SHP77 treated with DMSO at 0.1 percent for 48 hours (cell line): ENCODE measurements at places on chromosomes 12 and 14.

GRCh38 chr14:61042220-61042619, 61.2 kb downstream of the SLC38A6 start:
- DNase-seq = no peak

DNA sequence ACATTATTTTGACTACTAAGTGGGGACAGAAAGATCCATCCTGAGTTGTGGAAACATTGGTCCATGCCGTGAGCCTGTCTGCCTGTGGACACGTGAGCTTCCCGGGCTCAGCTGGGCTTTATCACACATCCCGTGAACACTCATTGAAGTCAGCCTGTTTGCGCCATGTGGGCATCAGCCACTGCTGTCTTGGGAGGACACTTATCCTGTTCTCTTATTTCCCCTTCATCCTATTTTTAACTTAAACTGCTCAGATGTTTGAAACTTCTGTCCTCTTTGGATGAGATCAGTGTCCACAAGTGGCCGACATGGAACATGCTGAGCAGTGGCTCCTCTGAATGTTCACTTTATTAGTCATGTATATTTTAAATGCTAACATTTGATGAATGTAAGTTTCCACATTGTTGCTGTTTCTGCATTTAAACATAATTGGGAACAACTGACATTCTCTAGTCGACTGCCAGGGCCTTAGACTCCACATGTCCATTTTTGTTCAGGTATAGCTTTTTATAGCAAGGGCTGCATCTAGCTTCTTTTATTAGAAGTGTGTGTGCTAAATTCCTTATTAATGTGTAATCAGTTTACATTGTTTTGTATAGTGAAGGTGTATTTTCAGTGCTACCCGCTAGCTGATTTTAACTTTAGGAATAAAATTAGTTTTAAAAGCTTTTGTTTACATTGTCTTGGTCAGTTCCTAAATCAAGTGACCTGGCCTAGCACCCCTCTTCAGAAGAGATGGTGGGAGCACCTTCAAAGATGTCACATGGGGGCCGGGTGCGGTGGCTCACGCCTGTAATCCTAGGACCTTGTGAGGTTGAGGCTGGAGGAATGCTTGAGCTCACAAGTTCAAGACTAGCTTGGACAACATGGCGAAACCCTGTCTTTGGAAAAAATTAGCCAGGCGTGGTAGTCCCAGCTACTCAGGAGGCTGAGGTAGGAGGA, 24.0 kb downstream of the RNF34 start:
- DNase-seq = no peak

- DNase-seq = no peak
These were observed 1012.0 kb downstream of the FLRT2 start for GRCh38 chr14:86541972-86542371.

GRCh38 chr12:3571724-3572123, 80.7 kb downstream of the PRMT8 start:
- DNase-seq = no peak

GRCh38 chr12:76277480-76277879, 70.7 kb downstream of the BBS10 start:
- DNase-seq = no peak

DNA sequence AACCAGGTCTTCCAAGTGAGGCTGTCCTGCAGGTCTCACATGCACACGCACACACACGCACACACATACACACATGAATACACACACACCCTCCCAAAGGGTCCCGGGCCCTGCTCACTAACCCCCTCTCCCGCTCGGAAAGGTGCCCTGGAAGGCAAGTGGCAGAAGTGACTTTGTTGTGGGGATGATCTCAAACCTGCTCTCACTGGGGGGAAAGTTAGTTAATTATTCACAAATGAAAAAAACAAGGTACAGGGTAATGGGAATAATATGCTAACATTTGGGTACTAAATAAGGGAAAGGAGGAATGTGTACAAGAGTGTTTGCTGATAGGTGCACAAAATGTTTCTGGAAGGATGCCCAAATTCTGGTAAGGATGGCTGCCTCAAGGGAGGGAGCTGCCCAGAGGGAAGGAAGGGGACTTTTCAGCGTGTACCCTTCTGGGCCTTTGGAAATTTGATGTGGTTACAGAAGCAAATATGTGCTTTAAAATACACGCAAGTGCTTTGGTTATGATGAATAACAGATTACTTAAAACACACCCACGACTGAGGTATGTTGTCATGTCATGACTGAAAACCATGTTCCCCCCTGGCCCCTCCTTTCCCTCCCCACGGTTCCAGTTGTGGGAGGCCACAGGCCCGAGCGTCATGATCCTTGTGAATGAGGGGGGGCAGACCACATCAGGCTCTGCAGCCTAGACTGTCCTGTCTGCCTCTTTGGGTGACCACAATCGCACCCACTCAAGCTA, 43.3 kb upstream of the PLEKHG6 start:
- no peak for DNase-seq

DNA sequence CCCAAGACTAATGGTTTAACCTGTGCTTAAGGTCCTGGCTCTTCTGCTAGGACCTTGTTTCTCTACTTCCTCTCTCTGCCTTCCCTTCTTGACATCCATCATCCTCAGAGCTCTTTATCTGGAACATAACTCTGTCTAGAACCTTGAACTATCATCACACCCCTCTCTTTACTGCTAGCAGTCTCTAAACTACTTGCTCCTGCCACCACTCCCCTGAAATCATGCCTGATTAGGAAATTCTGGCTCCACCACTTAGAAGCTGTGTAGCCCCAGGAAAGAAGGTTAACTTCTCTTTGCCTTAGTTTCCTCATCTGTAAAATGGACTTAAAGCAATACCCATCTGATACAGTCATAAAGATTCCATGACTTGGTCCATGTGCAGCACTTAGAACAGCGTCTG, 9.1 kb downstream of the SLC38A1 start:
- DNase-seq = no peak

- DNase-seq = no peak
These were observed 56.2 kb downstream of the PPHLN1 start for GRCh38 chr12:42382013-42382696.

- DNase-seq = no peak
These were observed 7.4 kb downstream of the SMAGP start for GRCh38 chr12:51262758-51263177.

DNA sequence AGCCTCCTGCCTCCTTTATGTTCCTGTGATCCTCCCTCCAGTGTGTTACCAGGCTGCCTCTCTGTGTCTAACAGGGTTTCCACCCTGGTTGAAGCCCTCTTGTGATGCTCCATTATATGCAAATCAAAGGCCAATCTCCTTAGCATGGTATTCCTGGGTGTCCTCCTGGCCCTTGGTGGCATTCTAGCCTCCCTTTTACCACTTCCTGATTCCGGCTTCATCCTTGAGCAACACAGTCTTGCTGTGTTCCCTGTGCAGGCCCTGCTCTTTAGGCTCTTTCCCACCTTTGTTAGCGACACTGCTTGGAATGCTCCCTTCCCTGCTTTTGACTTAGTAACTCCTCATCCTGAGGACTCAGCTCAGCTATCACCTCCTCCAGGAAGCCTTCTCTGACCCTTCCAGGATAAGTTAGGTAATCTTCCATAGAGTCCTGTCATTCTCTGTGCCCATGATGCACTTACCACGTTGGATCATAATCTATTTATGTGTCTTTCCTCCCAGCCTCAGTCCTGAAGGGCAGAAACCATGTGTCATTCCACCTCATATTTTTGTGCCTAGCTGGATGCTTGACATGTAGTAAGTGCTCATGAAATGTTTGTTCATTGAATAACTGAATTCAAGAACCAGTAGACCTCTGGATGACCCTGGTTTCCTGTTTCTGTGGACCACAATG, 37.3 kb downstream of the PRKCH start:
- no peak for DNase-seq

- no peak for DNase-seq
These were observed 81.9 kb downstream of the NINJ2 start for GRCh38 chr12:581321-581720.

GRCh38 chr12:110555577-110556406, 27.3 kb downstream of the PPTC7 start:
- DNase-seq = no peak

- peak; percentile 76 for DNase-seq
These were observed 163.7 kb upstream of the NOVA1 start for GRCh38 chr14:26761532-26761931.

DNA sequence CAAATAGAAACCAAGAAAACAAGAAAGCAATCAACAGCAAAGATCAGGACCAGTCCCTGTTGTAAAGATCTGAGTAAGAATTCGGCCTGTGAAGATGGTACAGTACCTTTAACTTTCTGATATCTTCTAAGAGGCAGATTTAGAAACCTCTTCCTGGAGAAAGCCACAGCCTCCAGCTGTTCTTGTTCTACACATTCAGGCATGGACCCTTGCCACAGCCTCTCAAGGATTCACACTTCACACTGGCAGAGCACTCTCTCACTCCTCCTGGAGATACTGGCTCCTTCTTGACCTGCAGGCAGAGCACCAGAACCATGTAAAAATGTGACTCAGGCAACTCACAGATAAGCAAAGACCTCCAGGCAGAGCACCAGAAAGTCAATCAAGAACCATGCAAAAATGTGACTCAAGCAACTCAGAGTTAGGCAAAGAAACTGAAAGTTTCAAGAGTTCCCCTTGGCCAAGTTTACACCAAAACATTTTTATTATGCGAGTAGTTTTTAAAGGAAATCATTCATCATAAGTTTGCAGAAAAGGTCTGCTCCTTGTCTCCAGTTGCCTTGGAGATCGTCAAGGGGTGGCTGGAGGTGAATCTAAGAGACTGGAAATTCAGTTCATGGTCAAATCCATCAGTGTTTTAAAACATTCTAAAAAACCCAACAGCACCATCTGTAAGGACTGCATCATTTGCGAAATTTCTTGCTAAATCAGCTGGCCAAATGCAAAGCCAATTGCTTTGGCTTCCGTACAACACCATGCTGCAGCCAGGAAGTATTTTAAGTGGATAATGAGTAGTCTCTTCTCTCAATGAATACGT, 119.3 kb upstream of the MDM1 start:
- no peak for DNase-seq

GRCh38 chr14:90987140-90987539, 73.3 kb downstream of the RPS6KA5 start:
- no peak for DNase-seq

DNA sequence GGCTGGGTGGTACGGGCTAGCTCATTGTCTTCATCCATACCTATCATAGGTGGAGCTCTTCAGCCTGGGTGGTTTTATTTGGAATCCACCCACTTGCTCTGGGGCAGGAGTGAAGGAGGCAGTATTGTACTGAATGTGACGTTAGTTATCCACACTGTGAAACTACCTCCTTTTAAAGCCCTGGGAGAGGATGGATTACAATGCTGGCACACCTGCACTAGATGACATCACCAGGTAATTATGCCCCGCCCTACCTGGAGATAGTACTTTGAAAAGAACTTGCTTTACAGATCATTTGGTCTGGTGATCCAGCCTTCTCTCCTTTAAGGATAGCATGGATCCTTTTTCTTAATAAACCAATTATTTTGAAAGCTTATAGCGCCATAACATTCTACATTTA, 78.0 kb downstream of the B4GALNT3 start:
- DNase-seq = no peak

DNA sequence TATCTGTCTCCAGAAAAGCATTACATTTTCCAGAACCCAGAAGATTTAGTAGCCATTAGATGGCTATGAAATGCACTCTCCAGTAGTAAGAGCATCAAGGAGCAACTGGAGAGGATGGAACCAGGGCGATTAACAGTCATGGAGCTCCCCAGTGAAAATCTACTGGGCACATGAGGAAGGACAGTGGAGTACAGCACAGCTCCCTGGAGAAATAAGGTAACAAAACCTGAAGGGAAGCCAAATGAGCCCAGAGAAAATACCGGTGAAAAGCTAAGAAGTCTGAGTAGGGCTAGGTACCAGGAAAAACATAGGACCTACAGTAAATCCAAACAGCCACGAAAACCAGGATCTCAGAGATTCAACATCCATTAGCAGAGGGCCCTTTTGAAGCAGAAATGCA, 21.6 kb downstream of the SOX5 start:
- no peak for DNase-seq

DNA sequence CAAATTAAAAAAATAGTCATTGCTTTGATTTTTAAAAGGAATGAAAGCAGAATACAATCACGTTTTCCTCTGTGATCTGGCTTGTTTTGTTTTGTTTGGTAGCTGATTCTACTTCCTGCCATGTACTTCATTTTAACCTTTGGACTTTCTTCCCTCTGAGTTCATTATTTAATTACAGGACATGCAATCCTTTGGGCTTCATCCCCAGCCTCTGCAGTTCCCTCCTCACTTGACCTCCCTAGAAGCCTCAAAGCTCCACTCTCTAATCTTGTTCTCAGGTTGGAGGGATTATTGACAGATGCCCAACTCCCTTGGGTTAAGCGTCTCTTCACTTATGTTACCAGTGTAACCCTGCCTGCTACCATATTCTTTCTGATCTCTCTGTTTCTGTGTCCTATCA, 967.9 kb upstream of the SEL1L start:
- DNase-seq = no peak

DNA sequence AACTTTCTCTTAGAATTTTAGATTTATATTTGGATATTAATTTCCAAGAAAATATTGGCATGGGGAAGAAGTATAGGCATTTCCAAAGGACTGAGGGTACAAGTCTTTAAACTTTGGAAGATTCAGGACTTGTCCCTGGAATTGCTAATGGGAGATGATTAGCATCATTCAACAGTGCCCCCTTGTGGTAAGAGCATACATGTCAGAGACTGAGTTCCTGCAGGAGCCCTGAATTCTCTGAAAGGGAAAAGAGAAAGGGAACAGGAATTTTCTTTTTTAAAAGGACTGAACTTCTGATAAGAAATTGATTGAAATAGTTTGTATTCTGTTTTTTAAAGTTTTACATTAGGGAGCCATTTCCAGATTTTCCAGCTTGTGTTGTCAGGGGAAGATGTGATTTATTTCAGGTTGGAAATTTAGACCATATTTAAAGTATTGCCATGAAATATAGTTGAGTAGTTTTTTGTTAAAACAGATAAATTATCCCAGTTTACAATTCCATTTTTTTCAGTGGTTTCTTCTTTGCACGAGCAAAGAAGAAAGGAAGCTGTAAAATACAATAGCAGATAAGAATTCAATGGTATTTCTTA, 44.0 kb upstream of the REP15 start:
- peak; percentile 53 for DNase-seq

GRCh38 chr12:65715961-65716360, 108.3 kb upstream of the HMGA2 start:
- no peak for DNase-seq

GRCh38 chr14:21647380-21647779, 6.3 kb upstream of the OR4E2 start:
- no peak for DNase-seq

DNA sequence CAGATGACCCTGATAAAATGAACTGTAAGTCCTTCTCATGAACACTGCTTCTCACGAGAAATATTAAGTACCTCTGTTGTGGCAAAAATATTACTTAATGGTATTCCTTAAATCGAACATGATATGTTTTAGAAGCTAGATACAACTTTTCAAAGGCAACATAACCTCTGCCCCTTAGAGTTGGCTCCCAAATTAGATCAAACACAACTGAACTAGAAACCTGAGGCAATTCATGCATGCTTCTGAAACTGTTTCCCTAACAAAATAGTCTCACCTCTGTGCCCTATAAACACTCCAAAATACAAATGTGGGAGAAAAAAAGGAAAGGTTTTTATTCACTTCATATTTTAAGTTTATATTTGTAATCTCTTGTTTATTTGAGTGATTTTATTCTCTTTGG, 121.6 kb downstream of the SLC16A7 start:
- no peak for DNase-seq
